ENCODE measurements at places on chromosomes 6 and 20.

- DNase-seq: no peak
Observed at GRCh38 chr6:24441599-24441904, 38.8 kb downstream of the MRS2 start.

- DNase-seq: no peak
Observed at GRCh38 chr6:17395112-17395511, 1.7 kb downstream of the CAP2 start.

DNA sequence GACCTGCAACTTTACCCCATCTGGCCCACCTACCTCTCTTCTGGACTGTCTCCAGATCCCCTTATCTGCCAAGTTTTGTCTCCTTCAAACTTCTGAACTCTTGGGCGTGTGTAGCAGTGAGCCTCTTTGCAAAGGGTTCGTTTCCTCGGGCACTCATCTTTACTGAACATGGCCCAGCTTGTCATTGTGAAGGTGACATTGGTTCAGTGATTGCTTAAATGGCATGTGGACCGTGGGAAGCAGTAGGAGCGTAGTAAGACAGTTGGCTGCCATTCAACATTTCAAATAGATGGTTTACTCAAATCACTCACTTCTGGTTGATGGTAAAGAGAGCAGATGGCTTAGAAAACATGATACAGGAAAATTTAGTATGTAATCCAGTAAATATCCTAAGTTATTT, 34.8 kb upstream of the KIF25 start:
- no peak for DNase-seq

- DNase-seq: no peak
Observed at GRCh38 chr6:6434723-6435122, 114.3 kb upstream of the F13A1 start.

DNA sequence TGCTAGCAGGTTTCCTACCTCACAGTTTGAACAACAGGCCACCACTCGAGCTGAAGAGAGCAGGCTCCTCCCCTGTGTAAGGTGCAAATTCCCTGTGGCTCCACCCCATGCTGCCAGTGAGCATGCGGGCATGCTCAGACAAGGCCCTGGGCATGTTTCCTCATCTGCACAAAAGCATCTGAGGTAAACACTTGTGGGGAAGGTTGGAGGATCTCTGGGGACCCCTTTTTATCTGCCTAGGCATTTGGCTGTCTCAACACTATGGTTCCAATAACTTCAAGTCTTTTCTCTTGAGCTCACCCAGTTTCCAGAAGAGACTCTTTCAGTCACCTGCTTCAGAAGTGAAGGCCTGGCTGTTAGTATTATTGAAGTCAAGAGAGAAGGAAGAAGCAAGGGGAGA, 9.4 kb downstream of the C6orf58 start:
- DNase-seq: no peak

DNA sequence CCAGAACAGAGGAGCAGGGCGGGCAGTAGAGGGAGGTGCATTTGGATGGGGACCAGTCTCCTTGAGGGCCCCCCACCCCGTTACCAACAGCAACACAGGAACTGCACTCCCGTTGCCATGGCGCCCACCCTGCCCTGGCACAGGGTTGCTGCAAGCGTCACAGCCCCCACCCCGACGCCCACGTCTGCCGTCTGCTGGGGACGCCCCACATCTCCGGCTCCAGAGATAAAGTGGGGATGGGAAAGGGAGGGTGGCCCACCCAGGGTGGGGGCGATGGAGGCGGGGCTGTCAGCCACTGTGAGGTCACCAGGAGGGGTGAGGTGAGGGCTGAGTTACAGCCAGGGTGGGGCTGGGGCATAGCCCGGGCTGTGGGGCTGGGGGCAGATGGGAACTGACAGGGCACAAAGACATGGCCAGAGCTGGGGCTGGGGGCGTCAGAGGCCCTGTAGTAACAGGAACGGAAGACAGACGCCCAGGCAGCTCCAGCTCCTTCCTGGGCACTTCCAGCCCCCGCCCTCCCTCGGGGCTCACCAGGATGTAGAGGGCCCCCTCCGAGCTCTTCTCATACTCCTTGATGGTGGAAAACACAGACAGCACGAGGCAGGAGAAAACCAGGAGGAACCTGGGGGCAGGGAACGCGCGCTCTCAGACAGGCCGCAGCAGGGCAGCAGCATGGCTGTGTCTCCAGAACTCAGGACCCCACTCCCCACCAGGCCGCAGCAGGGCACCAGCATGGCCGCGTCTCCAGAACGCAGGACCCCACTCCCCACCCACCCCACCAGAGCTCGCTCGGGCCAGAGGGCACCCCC, 26.0 kb downstream of the KCNQ2 start:
- no peak for DNase-seq

- DNase-seq: no peak
Observed at GRCh38 chr6:135667691-135668455, 170.3 kb upstream of the AHI1 start.

GRCh38 chr6:155779456-155779855, 323.8 kb upstream of the NOX3 start:
- DNase-seq: no peak
